ENCODE measurements at places on chromosomes 3 and 15.

DNA sequence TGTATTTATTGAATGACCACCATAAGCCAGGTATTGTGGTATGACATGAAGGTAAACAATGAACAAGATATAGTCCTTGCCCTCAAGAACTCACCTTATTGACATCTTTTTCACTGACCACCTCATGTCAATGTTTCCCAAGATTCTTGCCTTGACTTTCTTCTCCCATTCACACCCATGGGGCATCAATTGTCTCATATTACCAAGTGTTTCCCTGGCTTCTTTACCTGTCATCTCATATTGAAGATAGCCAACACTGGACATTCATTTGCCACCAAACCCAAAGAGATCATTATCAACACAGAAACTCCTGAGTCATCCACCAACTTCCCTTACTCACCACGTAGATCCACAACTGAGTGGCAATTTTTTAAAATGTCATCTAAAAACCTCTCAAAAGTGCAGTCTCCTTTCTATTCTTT, 2.2 kb downstream of the EFHB start:
- DNase-seq: peak; percentile 8

DNA sequence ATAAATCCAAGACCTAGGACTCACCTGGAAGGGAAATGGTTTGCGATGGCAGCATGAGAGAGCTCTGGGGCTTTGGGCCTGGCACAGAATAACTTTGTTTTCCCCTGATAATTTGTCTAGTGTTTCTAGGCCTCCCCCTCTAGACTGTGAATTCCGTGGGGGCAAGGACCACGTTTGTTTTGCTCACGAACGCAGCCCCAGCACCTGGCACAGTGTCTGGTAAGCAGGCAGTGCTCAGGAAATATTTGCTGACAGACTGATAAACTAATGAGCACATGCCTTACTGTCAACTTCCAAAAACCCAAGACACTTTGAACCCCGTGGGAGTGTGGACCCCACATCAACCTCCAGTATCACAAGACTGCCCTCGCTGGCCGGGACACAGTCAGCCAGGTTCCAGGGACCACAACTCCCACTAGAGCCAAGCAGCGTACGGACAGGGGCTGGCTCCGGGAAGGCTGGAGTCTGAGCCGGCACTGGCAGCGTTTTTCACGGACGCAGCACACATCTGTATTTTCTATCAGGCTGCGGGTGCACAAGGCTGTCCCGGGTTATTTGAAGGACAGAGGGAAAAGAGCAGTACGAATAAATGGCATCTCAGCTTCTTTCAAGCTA, 146.5 kb downstream of the XXYLT1 start:
- no peak for DNase-seq

DNA sequence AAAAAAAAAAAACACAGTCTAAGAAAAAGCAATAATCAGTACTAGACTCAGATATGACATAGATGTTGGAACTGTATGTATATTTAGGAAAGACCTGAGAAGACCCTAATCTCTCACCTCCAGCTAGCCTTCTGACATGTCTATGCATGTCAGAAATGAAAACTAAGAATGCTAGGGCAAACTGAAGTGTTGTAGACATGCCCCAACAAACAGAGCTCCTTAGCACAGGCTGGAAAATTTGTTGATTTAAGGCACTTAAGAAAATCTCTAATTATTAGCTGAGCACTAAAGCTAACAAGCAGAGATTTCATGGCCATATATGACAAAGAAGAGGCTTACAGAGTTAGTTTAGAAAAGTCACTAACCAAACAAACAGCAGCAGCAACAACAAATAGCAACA, 45.5 kb upstream of the PRSS50 start:
- DNase-seq: no peak

DNA sequence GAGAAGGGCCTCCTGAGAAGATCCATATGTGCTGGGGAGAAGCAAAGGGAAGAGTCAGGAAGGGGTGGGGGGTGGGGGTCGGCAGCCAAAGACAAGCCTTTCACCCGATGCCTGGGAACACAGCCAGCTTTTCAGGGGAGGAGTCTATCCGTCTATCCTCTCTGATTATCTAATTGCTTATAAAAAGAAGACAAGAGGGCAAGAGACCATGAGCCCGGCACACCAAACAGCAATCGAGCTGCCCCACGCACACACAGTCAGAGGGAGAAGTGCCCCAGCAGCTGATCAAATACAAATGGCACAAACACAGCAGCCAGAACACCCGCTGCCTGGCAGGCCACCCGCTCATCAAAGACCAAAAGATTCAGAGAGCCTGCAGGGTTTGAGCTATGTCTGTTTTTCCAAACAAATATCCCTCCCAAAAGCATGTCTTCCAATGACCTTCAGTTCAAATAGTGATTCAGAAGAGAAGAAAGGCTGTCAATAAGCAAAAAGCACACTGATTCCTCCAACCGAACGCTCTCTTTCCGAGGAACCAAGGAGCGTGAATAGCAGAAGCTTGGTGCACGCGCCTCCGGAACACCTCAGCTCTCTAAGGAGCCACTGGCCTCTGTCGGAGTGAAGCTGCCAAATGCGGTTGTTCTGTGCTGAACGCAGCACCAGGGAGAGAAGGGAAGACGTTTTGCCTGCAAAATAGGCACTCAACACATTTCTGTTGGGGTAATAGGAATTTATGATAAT, 419.2 kb downstream of the OCA2 start:
- DNase-seq: no peak

DNA sequence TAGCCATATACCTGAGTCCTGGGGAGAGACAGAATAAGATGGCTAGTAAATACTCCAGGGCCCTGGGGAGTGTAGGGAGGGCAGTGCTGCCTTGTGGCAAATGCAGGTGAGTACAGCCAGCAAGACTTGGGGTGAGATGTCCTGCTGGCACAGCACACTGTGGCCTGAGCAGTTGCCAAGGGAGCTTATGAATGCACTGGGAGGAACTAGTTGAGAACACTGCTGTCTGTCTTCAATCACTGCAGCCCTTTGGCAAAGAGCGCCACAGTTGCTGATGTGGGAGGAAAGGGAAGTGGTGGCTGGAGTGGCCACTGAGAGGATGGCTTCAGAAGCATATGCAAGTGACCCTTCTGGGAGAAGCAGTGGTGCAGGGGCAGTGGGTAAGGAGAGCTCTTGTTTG, 264.6 kb downstream of the RORA start:
- no peak for DNase-seq

DNA sequence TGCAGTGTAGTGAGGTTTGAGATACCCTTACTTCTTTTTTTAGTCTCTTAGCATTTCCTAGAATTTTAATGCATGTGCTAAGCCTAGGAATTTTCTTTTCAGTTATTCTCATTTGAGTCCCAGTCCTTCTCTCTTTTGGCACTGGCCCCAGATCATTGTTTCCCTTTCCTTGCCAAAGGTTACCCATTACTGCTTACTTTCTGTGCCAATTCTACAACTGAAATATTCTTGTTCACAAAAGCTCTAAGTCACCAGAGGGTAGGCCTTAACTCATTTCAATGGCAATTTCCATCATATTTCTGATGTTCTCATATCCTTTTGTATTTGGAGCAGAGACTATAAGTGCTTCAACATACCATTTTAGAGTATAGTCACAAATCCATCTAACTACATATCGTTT, 199.6 kb upstream of the CBLB start:
- DNase-seq: no peak

GRCh38 chr15:93291380-93291779, 202.4 kb upstream of the RGMA start:
- DNase-seq: no peak

DNA sequence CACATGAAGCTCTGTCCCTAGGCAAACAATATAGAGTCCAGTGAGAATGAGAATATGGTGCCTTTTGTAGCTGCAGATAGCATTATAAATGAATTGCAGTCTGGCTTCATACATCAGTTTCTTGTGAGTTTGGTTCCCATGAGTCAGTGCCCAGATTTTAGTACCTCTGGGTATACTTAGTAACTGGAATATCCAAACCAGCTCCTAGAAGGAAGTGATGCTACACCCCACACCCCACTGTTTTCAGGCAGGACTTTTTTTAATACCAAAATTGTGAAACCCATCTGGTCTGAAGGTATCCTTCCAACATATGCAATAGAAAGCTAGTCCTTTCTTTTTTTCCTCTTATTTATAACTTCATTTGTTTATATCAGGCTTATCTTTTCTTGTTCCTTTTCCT, 42.1 kb upstream of the FOXP1 start:
- DNase-seq: no peak

GRCh38 chr3:184405075-184406030, 25.5 kb downstream of the CHRD start:
- no peak for DNase-seq

DNA sequence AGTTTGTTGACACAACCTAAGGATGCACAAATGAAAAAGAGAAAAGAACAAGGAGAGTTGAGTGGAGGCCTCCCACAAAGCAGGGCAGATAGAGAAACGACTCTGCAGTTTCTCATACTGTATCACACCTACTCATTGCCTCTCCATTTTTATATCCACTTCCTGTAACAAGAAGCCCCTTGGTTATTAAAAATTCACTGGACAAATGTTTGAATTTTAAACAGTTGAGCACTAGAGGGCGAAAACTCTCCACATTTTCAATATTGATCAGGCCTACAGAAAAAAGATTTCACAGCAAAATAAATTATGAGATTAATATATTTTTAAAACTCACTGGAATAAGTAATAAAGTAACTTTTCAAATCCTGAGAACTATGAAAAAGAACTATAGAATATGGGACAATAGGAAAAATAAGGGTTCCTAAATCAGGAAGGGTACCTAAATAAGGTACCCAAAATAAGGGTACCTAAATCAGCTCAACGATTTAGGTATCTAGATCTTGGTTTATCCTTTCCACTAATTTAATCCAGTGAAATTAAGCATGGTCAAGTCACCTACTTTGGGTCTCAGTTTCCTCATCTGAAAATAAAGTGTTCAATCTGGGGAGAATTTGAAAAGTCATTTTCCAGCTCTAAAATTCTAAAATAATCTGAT, 47.0 kb upstream of the PPIB start:
- DNase-seq: peak; percentile 43

DNA sequence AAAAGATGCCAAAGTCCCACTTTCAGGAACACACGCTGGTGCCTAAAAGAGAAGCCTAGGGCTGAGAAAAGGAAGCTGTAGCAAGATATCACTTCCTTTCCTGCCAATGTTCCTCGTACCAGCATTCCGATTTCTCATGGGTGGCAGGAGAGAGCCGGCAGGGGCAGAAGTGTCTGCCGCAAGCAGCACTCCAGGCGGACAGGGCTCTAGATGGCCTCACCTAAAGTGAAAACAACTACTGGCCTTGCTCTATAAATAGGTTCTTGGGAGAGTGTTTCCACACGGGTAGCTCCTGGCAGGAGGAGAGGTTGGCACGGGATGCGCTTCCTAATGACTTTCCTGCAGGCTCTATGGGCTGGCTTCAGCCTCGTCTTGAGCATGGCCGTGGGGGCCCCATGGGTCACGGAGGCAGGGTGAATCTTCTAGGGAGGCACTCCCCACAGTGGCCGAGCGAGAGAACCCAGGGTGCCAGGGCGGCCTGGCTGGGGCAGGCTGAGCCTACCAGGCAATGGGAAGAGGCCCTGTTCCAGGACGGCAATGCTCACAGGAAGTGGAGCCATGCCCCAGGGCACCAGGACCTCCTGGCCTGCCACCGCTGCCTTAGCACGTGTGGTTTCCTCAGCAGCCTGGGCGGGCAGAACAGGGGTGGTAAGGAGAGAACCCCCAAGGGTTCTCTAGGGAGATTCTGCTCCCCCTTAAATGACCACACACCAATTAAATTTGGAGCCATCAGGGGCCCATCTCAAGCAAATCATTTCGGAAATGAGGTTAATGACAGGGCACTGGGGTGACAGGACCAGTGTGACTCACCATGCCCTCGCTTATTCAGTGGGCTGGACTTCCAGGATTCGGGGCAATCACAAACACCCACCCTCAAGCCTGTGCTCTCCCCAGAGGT, 14.6 kb upstream of the DUSP7 start:
- DNase-seq: no peak
